ENCODE measurements at places on chromosomes 1 and 21. TPM values are rescaled to one million over a fixed set of nuclear protein-coding genes. Genes with fewer than 3 reads are reported as not detected.

The STIL gene
- total RNA-seq = 4.2 TPM

The ADAMTSL4 gene
- 28.8 TPM for total RNA-seq

The SGIP1 gene
- 2.6 TPM for total RNA-seq

The KPRP gene
- total RNA-seq = not detected

The BMP8B gene
- not detected for total RNA-seq

The RBP7 gene
- total RNA-seq = 0.92 TPM

The CD52 gene
- total RNA-seq = not detected

The LORICRIN gene
- not detected for total RNA-seq

The RIPPLY3 gene
- not detected for total RNA-seq

The NLRP3 gene
- 0.39 TPM for total RNA-seq

The DNASE2B gene
- total RNA-seq = not detected

The DCDC2B gene
- not detected for total RNA-seq

The ENAH gene
- 124 TPM for total RNA-seq

The ZNF669 gene
- total RNA-seq = 23.2 TPM

The BARHL2 gene
- total RNA-seq = not detected

The LIN28A gene
- 7.2 TPM for total RNA-seq

The CASQ2 gene
- total RNA-seq = 2.0 TPM

The KCNA3 gene
- not detected for total RNA-seq

The LMX1A gene
- not detected for total RNA-seq

The AMY1B gene
- not detected for total RNA-seq

The OR6K3 gene
- total RNA-seq = not detected

The APCS gene
- total RNA-seq = not detected

The GBP6 gene
- total RNA-seq = not detected

The C4BPA gene
- not detected for total RNA-seq

The SH2D2A gene
- total RNA-seq = 3.8 TPM

The FNDC7 gene
- not detected for total RNA-seq

The CELA3B gene
- total RNA-seq = not detected

The GOLT1A gene
- total RNA-seq = 0.33 TPM

The CLEC20A gene
- total RNA-seq = not detected

The FMO4 gene
- 3.5 TPM for total RNA-seq

The INTS7 gene
- 7.9 TPM for total RNA-seq
